ENCODE measurements at places on chromosomes 7 and 10.

- peaks cover 7% of the 10 kb centered on the region for H3K27me3 ChIP-seq
- no peak overlapping the region for H3K27ac ChIP-seq
- DNase-seq, result no peak
- H3K4me1 ChIP-seq, result peaks cover 1% of the 10 kb centered on the region
- peaks cover 13% of the 10 kb centered on the region for H3K36me3 ChIP-seq
These were observed 6.1 kb upstream of the SCRN1 start for GRCh38 chr7:29995652-29996051.

GRCh38 chr7:108026647-108027046 lies 23.7 kb upstream of the LAMB1 start:
- no peaks in the 10 kb centered on the region for H3K36me3 ChIP-seq
- H3K4me1 ChIP-seq, result no peaks in the 10 kb centered on the region
- DNase-seq, result no peak
- H3K27ac ChIP-seq, result no peak overlapping the region

DNA sequence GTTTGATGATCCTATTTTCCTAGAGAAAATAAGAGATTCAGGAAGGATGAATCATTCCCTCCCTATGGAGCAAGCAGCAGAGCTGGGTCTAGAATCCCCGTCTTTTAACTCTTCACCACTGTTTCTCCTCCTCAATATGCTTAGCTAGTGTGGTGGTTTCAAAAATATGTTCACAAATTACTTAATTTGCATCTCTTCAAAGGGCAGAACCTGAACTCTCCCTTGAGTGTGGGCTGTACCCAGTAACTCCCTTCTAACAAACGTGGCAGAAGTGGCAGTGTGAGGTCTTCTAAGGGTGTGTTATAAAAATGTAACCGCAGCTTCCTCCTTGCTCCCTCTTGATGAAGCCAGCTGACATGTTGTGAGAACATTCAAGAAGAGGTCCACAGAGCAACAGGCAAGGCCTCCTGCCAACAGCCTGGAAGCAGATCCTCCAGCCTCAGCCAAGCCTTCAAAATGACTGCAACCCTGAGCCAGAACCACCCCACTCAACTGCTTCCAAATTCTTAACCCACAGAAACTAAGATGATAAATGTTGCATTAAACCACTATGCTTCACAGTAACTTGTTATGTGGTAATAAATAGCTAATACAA lies 36.6 kb downstream of the SRPK2 start:
- H3K4me1 ChIP-seq, result peaks cover 78% of the 10 kb centered on the region
- peak overlapping the region; percentile 86 for H3K4me3 ChIP-seq
- H3K27me3 ChIP-seq, result no peaks in the 10 kb centered on the region
- H3K36me3 ChIP-seq, result no peaks in the 10 kb centered on the region

DNA sequence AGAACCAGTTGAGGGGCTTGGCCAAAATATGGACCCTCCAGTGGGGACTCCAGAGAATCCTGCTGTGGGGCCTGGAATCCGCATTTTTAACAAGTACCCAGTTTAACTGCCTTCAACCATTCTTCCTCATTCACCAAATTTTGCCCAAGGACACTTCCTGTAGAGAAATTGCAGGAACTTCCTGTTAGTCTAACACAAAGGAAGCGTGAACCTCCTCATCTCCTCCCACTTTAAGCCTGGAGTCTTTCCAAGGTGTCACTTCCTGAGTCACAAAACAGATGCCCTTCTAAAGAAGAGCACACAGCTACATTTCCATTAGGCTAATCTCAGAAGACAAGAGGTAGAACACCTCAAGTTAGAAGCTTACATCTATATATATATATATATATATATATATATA lies 188.4 kb downstream of the PPP1R17 start:
- peaks cover 11% of the 10 kb centered on the region for H3K4me1 ChIP-seq
- no peaks in the 10 kb centered on the region for H3K36me3 ChIP-seq
- no peak overlapping the region for H3K27ac ChIP-seq
- no peak overlapping the region for H3K4me3 ChIP-seq
- no peaks in the 10 kb centered on the region for H3K27me3 ChIP-seq

DNA sequence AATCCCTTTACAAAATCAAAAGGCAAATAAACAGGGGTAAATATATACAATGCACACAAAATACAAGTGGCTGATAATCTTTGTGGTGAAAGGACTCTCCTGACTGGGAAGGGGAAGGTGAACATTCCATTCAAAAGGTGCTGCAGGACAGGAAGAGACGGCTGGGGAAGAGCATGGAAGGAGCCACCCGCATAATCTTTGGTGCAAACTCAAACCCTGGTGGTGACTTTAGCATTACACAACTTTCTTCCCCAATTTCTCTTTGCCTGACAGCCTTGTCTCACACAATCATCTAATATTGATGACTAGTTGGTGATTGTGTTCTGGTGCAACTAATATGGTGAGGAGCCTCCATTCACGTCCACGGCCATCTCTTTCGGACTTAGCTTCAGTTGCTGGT lies 117.0 kb upstream of the EGFR start:
- H3K4me1 ChIP-seq, result peaks cover 1% of the 10 kb centered on the region
- no peaks in the 10 kb centered on the region for H3K36me3 ChIP-seq
- H3K4me3 ChIP-seq, result no peak overlapping the region
- no peak overlapping the region for H3K27ac ChIP-seq
- H3K27me3 ChIP-seq, result no peaks in the 10 kb centered on the region

- H3K4me3 ChIP-seq, result no peak overlapping the region
- DNase-seq, result no peak
- H3K27ac ChIP-seq, result no peak overlapping the region
- peaks cover 2% of the 10 kb centered on the region for H3K27me3 ChIP-seq
These were observed 50.9 kb upstream of the PAPSS2 start for GRCh38 chr10:87608756-87609155.

DNA sequence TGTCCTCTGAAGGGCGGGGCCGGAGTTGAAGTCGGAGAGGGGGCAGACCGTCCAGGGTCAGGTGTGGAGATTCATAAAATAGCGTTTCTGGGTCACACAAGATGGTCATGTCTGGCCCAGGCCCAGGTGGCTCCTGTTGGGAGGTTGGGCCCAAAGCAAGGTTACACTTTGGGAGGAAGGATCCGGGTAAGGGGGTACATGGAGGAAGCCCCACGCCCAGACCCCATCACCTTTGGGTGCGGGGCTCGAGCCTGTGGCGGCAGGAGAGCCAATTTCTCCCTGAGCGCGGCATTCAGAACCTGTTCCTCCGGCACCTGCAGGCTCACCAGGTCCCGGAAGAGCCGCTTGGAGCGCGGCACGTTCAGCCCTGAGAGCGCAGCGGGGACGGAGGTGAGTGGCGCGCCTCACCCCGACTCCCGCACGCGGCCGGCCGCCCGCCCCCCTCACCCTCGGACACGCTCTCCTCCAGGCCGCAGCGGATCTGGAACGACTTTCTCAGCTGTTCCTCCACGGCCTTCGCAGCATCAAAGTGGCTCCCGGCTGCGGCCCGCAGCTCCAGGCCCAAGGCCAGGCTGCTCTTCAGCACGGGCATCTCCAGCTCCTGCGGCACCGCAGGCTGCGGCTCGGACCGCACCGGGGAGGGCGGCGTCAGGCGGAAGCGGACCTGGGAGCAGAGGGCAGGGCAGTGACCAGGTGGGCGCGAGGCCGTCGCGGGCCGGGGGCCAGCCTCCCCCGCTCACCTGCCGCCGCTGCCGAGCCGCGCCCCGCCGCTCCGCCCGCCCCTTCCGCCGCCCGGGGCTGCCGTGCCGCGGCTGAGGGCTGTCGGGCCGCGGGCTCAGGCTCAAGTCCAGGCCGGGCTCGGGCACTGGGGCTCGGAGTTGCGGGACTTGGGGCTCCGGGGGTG lies 644 bp downstream of the PPP1R35 start:
- H3K27ac ChIP-seq, result peak overlapping the region; percentile 96
- peaks cover 42% of the 10 kb centered on the region for H3K4me1 ChIP-seq
- peaks cover 10% of the 10 kb centered on the region for H3K36me3 ChIP-seq
- H3K4me3 ChIP-seq, result peak overlapping the region; percentile 96

GRCh38 chr10:51876503-51876902 lies 177.1 kb upstream of the CSTF2T start:
- H3K4me3 ChIP-seq, result no peak overlapping the region
- no peak overlapping the region for H3K27ac ChIP-seq
- peaks cover 11% of the 10 kb centered on the region for H3K4me1 ChIP-seq
- DNase-seq, result no peak

DNA sequence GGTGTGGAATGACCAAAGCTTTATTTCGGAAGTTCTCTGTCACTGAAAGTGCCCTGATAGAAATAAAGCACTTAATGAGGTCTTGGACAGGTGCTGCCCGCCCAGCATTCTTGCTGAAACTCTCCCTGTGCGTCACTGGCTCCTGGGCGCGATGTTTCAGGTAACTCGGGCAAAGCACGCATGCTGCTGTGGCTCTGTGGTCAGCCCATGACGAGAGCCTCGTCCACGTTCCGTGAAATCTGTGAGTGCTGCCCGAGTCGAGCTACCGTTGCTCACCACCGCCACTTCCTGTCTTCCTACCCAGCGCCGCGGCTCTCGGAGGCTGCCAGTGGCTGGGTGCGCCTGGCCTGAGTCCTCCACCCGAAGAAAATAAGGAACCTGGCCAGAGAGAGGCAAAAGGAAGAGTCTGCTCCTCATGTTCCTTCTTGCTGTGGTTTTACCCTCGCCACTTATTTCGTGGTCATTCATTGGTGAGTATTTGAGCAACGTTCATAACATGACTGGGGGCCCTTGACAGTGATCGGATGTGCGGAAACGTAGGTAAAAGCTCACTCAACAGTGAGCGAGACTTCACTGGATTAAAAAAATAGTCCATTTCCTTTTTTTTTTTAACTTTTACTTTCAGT lies 95.5 kb downstream of the MAP3K8 start:
- H3K4me3 ChIP-seq, result peak overlapping the region; percentile 87
- peaks cover under 1% of the 10 kb centered on the region for H3K36me3 ChIP-seq
- H3K27me3 ChIP-seq, result peaks cover 35% of the 10 kb centered on the region
- DNase-seq, result peak; percentile 94

- no peak overlapping the region for H3K4me3 ChIP-seq
- no peaks in the 10 kb centered on the region for H3K4me1 ChIP-seq
- no peak overlapping the region for H3K27ac ChIP-seq
- DNase-seq, result no peak
These were observed 52.9 kb downstream of the CYP26A1 start for GRCh38 chr10:93126483-93127052.

DNA sequence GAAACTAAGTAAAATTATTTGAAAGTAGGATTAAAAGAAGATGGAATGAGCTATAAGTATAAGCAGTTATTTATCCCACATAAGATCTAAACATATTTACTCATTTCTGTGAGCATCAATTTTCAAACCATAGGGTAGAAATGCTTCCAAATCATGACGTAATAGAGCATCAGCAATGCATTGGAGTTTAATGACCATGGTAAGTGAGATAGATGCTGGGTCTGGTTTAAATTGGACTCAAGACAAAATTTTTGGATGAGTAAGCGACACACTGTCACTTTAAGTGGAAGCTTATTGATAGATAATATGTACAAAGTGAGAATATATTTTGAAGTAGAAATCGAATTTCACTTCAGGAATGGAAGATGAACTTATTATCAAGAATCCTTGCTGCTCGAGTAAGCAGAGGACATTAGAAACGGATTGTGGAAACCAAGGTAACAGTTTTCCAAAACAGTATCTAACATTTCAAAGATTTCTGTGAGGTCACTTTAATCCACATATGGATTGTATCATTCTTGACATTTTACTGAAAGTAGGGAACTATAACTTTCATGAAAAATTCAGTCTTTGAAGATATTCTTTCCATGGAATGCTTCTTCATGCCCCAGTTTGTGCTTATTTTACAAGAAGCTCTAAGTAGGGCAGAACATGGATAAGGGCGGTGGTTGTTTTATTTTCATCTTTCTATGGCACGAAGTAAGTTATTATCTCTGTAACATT lies 85.8 kb downstream of the AGMO start:
- no peak overlapping the region for H3K27ac ChIP-seq
- H3K36me3 ChIP-seq, result no peaks in the 10 kb centered on the region
- H3K4me3 ChIP-seq, result no peak overlapping the region
- H3K27me3 ChIP-seq, result no peaks in the 10 kb centered on the region
- DNase-seq, result no peak

GRCh38 chr7:104130726-104131125 lies 77.1 kb downstream of the ORC5 start:
- peaks cover 33% of the 10 kb centered on the region for H3K36me3 ChIP-seq
- DNase-seq, result no peak
- peaks cover 4% of the 10 kb centered on the region for H3K4me1 ChIP-seq
- no peak overlapping the region for H3K27ac ChIP-seq
- no peaks in the 10 kb centered on the region for H3K27me3 ChIP-seq

GRCh38 chr10:103333934-103334520 lies 16.9 kb downstream of the PCGF6 start:
- H3K4me3 ChIP-seq, result no peak overlapping the region
- no peak overlapping the region for H3K27ac ChIP-seq
- peaks cover 1% of the 10 kb centered on the region for H3K27me3 ChIP-seq
- DNase-seq, result no peak
- H3K36me3 ChIP-seq, result peaks cover 7% of the 10 kb centered on the region
- no peaks in the 10 kb centered on the region for H3K4me1 ChIP-seq

- DNase-seq, result no peak
- peaks cover 27% of the 10 kb centered on the region for H3K4me1 ChIP-seq
- H3K36me3 ChIP-seq, result no peaks in the 10 kb centered on the region
- H3K27me3 ChIP-seq, result peaks cover 6% of the 10 kb centered on the region
- peak overlapping the region; percentile 1 for H3K27ac ChIP-seq
- no peak overlapping the region for H3K4me3 ChIP-seq
These were observed 94.2 kb downstream of the NRBF2 start for GRCh38 chr10:63227207-63227895.

DNA sequence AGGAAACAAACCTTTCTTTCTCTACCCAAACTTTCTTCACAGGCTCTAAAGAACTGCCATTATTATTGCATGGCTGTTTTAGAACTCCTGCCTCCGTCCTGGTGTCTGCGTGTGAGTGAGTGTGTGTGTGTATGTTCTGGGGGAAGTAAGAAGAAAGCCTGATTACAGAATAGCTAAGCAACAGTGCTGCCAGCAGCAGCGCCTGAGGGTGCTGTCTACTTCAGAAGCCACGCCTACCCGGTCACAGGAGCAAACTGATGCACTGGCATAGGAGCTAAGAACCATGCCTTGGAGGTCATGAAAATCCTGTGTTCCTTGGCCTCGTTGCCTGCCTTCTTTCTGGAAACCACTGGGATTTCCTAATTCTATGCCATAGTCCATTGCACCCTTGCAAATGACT lies 25.2 kb downstream of the LIPK start:
- H3K27ac ChIP-seq, result no peak overlapping the region
- H3K27me3 ChIP-seq, result no peaks in the 10 kb centered on the region
- DNase-seq, result no peak
- no peaks in the 10 kb centered on the region for H3K36me3 ChIP-seq
- H3K4me1 ChIP-seq, result no peaks in the 10 kb centered on the region
- no peak overlapping the region for H3K4me3 ChIP-seq

DNA sequence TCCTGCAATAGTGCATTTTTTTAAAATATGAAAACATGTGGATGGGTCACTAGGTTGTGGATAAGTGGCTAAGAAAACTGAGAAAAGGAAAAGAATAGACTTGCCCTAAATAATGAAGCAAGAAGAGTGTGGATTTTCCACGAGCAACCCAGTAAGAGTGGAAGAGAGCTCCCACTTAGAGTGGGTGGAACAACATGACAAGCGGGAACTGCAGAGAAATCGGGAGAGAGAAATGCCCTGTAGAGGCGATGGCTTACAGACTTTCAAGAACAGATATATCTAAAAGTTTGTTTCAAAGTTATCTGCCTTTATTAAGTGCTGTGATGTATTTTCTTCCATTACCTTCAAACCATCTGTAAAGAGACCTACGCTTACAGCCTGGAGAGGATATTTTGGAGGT lies 26.1 kb upstream of the NRG3 start:
- DNase-seq, result no peak
- H3K4me3 ChIP-seq, result no peak overlapping the region
- H3K36me3 ChIP-seq, result no peaks in the 10 kb centered on the region
- H3K4me1 ChIP-seq, result no peaks in the 10 kb centered on the region

GRCh38 chr10:60820093-60820754 lies 41.9 kb downstream of the CDK1 start:
- H3K36me3 ChIP-seq, result no peaks in the 10 kb centered on the region
- H3K27me3 ChIP-seq, result no peaks in the 10 kb centered on the region
- peak; percentile 14 for DNase-seq
- H3K4me1 ChIP-seq, result peaks cover 14% of the 10 kb centered on the region
